ENCODE measurements at places on chromosomes 12 and 14.

GRCh38 chr14:106442857-106443256 is 916.5 kb downstream of the TMEM121 start:
- DNase-seq = peak; percentile 5

DNA sequence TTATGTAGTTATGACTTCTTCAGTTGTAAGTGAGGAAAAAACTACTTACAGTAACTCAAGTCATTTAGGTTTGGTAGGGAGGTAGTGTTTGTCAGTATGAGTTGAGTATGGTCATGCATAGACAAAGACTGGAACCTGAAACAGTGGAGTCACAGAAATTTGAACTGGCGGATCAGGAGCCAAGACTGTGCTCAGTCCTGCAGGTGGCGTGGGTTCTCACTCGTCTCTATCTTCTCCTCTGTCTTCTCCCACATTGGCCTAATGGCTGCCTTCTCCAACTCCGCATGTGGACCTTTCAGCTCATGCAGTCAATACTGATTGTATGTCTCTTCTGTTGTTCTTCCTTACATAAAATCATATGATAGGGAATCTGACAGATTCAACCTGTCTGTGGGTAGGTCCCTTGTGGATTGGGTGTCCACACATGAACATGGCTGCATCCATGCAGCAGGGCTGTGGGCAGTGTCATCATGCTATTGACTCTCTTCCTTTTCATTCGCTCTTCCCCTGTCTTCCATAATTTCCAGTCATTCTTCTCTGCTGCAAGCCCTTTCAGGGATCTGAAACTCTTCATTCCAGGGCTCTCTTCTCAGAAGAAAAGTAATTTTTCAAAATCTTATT is 78.8 kb upstream of the NEDD1 start:
- no peak for DNase-seq

- peak; percentile 57 for DNase-seq
Measured at GRCh38 chr12:113134071-113134470, 1.5 kb downstream of the RASAL1 start.

DNA sequence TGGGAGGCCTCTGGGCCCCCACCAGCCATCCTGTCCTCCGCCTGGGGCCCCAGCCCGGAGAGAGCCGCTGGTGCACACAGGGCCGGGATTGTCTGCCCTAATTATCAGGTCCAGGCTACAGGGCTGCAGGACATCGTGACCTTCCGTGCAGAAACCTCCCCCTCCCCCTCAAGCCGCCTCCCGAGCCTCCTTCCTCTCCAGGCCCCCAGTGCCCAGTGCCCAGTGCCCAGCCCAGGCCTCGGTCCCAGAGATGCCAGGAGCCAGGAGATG is 729 bp upstream of the GAPDH start:
- DNase-seq = no peak

- DNase-seq = no peak
Measured at GRCh38 chr12:120077260-120077659, 39.3 kb downstream of the RAB35 start.

GRCh38 chr14:56798447-56799342 is 11.6 kb downstream of the OTX2 start:
- no peak for DNase-seq

- DNase-seq = no peak
Measured at GRCh38 chr12:93056971-93057535, 128.0 kb upstream of the EEA1 start.

GRCh38 chr14:59020382-59020781 is 168.1 kb upstream of the DAAM1 start:
- DNase-seq = peak; percentile 50

- DNase-seq = peak; percentile 39
Measured at GRCh38 chr12:107134558-107134957, 41.2 kb upstream of the CRY1 start.

All from SJCRH30 (cell line).